ENCODE measurements at places on chromosomes 7 and 10.
A peak's percentile ranks its signal among the peaks of the same experiment; 100 is the strongest.

- DNase-seq: no peak
These were observed 93.5 kb downstream of the CTBP2 start for GRCh38 chr10:125066764-125067450.

DNA sequence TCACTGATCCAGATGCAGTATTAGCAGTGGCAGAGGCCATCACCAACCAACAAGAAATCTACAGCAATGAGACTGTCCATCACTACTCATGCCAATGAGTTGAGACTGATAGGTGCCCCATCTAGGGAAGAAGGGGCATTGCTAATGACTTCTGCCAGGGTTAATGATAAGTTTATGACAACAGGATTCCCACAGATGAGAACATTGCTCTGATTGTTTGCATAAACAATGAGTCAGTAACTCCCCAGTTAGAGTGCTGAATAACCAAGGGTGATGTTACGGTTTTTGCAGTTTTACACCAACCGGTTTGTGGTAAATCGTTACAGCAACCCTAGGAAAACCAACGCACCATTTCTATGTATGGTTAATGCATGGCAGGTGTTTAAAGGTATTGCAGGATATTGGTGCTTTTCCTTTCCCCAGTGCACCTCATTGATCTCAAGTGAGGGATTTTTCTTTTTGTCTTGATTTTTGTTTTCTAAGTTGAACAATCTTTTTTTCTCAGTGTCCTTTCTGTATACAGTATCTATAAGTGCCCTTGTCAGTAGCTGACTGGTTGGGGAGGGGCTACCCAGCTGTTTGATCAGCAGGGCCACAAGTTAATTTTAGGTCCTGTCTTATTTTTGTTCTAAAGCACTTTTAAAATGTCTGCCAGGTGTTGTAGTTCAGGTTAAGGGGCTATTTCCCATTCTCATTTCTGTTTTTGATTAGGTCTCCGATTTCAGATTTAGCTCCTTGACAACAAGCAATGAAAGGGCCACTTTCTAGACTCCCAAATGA, 3.9 kb upstream of the CSGALNACT2 start:
- no peak for DNase-seq

GRCh38 chr7:23285657-23286646, 13.2 kb upstream of the MALSU1 start:
- DNase-seq: no peak

- DNase-seq: no peak
These were observed 58.5 kb upstream of the DNAJB6 start for GRCh38 chr7:157278167-157278790.

- DNase-seq: no peak
These were observed 203.2 kb upstream of the SHH start for GRCh38 chr7:156015237-156016020.

GRCh38 chr7:38775506-38776175, 133.3 kb downstream of the VPS41 start:
- DNase-seq: no peak

DNA sequence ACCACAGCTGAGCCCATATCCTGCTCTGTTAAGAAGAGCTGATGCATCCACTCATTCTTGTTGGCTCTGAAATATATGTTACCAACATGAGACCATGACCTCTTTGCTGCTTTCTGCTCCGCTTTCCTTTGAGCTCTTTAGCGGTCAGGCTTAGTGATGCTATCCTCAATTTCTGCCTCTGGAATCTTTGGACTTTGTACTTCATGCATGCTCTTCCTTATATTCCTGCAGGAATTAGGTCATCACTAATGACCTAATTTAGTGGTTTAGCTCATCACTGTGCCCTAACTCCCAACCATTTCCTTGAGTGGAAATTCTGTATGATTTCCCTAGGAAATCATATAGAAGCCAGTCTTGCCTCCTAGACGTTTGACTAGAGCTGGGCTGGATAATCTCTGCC, 119.5 kb downstream of the AOAH start:
- no peak for DNase-seq

- no peak for DNase-seq
These were observed 89.3 kb downstream of the NPY start for GRCh38 chr7:24372961-24373955.

GRCh38 chr7:150405584-150406311, 26.6 kb downstream of the ZNF775 start:
- DNase-seq: no peak

- DNase-seq: no peak
These were observed 35.3 kb upstream of the ZNF92 start for GRCh38 chr7:65338346-65338745.

GRCh38 chr10:43238462-43238861, 28.4 kb downstream of the RASGEF1A start:
- DNase-seq: no peak

- no peak for DNase-seq
These were observed 723.4 kb downstream of the PARD3 start for GRCh38 chr10:34091635-34092195.

- no peak for DNase-seq
These were observed 196.0 kb upstream of the IMMP2L start for GRCh38 chr7:111758332-111758731.

DNA sequence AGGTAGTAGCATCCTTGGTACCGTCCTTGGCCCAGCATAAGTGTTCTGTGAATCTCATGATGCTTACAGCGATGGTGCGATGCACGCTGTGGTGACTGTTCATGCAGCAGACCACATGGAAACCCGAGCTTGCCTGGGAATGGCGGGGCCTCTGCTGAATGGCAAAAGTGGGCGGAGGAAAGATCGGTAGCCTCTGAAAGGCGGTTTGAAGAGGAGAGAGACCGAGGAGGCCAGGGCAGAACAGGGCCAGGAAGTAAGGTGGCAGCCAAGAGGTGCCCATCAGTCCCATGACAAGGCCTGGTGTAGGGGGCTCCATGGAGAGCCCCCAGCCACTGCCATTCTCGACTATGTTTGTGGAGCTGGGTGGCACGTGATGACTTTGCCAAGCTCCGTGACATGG, 33.2 kb upstream of the CNPY1 start:
- DNase-seq: no peak

DNA sequence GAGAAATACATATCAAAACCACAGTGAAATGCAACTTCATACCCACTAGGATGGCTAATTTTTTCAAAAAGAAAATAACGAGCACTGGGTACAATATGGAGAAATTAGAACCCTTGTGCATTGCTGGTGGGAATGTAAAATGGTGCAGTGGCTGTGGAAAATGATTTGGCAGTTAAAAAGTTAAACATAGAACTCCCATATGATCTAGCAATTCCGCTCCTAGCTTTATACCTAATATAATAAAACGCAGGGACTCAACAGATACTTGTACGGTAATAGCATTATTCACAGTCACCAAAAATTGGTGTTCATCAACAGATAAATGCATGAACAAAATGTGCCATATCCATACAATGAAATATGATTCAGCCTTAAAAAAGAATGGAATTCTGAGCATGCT, 58.8 kb upstream of the PLPP4 start:
- no peak for DNase-seq

DNA sequence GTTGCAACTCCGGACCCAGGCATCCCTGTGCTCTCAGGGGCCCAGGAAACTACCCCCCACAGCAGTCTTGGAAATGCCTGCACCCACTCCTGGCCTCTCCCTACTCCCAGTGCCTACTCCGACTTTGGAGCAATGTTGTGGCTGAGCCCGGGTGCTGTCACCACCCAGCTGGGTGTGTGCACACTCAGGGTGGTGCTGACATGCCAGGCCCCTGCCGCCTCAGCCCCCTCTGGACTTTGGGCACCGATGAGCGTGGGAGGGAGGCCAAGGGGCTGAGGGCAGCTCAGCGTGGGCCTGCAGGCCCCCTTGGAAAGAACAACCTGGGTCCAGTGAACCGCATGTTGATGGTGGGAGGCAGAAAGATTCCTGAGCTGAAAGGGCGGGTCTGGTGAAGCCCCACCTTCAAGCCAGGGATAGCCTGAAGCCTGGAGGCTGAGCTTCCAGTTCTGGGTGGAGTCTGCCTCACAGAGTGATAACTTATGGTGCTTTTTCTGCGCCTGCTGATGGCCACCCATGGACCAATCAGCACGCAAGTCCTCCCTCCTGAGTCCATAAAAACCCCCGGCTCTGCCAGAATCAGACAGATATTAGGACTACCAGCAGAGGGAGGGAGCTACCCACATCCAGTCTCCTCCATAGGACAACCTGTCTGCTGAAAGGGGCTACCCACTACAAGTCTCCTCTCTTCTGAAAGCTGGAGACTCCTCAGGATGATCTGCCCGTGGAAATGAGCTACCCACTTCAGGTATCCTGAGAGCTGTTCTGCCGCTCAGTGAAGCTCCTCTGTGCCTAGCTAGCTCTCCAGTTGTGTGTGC, 380.4 kb upstream of the SORCS1 start:
- no peak for DNase-seq

DNA sequence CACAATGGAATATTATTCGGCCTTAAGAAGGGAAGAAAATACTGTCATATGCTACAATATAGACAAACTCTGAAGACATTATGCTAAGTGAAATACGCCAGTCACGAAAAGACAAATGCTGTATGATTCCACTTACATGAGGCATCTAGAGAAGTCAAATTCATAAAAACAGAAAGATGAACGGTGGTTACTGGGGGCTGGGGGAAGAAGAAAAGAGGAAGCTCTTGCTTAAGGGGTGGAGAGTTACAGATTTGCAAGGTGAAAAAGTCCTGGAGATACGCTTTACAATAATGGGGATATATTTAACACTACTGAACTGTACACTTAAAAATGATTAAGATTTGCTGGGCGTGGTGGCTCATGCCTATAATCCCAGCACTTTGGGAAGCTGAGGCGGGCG, 49.0 kb downstream of the PSMC2 start:
- no peak for DNase-seq

- no peak for DNase-seq
These were observed 77.3 kb downstream of the SEMA3A start for GRCh38 chr7:84117304-84117703.

- no peak for DNase-seq
These were observed 38.0 kb downstream of the ZNRF2 start for GRCh38 chr7:30322271-30323005.

GRCh38 chr7:95376632-95377400, 19.4 kb downstream of the PON3 start:
- no peak for DNase-seq

DNA sequence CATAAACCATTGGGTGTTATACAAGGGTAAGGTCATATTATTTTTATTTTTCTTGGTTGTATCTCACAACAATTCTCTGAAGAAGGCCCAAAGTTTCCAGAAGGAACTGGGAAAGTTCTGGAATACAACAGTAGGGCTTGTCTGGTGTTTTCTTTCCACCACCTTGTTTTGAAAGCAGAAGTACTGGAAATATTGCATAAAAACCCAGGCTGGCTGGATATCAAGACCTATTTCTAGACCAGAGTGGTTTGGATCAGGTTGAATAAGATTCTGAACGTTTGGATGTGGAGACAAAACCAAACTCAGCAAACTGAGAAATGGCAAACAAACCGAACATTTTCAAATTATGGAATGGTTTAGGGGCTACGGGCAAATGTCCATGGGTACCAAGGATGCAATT, 182.6 kb upstream of the FZD8 start:
- no peak for DNase-seq

DNA sequence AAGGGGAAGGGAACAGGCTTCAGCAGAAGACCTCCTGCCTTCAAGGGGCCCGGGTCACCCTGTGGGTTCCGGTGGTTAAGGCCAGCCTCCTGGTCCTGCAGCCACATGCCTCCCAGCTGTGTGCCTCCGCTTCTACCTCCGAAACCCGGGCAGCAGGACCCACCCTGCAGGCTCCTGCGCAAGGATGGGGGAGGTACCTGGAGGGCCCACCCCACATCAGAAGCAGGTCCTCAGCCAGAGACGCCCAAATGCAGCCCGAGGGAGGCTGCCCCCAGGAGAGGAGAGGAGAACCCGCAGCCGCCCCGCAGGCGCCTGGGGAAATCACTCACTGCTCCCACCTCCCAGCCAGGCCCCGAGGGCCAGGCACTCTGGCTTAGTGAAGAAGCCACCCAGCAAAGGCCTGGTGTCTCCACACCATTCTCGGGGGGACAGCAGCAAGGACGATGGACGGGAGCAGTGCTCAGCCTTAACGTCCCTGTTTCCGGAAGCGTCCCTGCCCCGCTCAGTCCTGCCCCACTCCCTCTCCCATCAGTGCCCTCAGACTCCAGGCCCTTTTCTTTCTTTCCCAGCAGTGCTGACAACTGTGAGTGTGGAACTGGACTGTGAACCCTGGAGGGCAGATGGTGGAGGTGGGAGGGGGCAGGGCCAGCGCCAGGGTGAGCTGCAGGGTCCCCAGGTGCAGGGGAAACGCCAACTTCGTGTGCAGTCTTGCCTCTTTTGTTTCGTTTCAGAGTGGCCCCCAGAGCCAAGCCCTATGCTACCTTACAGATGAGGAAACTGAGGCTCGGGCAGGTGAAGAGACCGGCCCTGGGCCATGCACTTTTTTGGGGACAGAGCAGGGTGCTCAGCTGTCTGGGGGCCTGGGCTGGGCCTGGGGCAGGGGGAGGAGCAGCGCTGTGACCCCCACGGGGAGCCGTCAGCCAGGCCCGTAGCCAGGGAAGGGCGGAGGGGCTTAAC, 138.0 kb downstream of the FAM53B start:
- DNase-seq: no peak

DNA sequence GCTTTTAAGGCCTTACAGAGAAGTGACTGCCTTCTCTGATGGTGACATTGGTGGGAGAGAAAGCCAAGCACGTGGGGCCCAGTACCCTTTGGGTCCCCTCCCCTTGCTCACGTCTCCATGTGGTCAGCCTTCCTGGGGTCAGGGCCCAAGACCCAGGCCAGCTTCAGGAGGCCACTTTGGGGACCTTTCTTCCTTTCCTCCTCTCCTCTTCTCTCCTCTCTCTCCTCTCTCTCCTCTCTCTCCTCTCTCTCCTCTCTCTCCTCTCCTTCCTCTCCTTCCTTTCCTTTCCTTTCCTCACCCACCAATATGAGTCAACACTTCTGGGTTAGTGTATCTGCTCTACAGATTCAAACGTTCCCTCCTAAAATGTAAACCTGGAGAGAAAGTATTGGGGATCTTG, 96.9 kb upstream of the AGK start:
- DNase-seq: no peak

DNA sequence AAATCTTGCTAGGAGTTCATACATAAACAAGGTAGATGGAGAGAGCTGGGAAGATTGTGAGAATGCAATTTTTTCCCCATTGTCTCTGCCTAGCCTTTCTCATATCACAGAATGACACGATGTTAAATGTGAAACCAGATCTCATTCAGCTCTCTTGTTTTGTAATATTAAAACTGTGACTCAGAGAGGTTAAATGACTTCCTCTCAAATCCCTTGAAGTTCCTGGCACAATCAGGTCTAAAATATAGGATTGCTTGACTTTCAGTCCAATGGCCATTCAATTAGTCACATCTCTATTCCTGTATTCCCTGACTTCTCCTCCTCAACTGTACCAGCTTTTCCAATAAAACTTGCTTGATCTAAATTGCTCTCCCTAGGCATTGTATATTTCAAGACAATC, 3.1 kb downstream of the ANKRD22 start:
- peak; percentile 58 for DNase-seq

GRCh38 chr7:30710669-30711068, 28.4 kb upstream of the CRHR2 start:
- DNase-seq: no peak

GRCh38 chr7:76165973-76166403, 35.7 kb upstream of the SRRM3 start:
- no peak for DNase-seq

All from non-pigmented ciliary epithelial cell (primary cell).